ENCODE measurements at places on chromosomes 4 and X. TPM values are rescaled to one million over a fixed set of nuclear protein-coding genes. Genes with fewer than 3 reads are reported as not detected.
A peak's percentile ranks its signal among the peaks of the same experiment; 100 is the strongest.

Gene STPG2
- polyA plus RNA-seq: not detected

GRCh38 chr4:4603067-4603466 lies 61.2 kb upstream of the STX18 start:
- DNase-seq: no peak

Gene NSDHL
- polyA plus RNA-seq: 26.0 TPM

DNA sequence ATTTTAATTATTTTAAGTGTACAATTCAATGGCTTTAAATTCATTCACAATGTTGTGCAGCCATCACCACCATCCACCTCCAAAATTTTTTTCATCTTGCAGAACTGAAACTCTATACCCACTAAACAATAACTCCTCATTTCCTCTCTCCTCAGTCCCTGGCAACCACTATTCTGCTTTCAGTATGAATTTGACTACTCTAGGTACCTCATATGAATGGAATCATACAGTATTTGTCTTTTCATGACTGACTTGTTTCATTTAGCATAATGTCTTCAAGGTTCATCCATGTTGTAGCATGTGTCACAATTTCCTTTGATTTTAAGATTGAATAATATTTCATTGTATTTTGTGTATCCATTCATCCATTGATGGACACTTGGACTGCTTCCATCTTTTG lies 46.9 kb downstream of the KIF4A start:
- DNase-seq: no peak

Gene MAGEA6
- not detected for polyA plus RNA-seq

Gene DRP2
- 7.9 TPM for polyA plus RNA-seq

GRCh38 chrX:150446151-150446550 lies 83.0 kb downstream of the MAMLD1 start:
- DNase-seq: no peak

- no peak for DNase-seq
These were observed 300.8 kb downstream of the ADGRL3 start for GRCh38 chr4:61500883-61501282.

GRCh38 chrX:43557792-43558191 lies 98.3 kb upstream of the MAOA start:
- peak; percentile 49 for DNase-seq

DNA sequence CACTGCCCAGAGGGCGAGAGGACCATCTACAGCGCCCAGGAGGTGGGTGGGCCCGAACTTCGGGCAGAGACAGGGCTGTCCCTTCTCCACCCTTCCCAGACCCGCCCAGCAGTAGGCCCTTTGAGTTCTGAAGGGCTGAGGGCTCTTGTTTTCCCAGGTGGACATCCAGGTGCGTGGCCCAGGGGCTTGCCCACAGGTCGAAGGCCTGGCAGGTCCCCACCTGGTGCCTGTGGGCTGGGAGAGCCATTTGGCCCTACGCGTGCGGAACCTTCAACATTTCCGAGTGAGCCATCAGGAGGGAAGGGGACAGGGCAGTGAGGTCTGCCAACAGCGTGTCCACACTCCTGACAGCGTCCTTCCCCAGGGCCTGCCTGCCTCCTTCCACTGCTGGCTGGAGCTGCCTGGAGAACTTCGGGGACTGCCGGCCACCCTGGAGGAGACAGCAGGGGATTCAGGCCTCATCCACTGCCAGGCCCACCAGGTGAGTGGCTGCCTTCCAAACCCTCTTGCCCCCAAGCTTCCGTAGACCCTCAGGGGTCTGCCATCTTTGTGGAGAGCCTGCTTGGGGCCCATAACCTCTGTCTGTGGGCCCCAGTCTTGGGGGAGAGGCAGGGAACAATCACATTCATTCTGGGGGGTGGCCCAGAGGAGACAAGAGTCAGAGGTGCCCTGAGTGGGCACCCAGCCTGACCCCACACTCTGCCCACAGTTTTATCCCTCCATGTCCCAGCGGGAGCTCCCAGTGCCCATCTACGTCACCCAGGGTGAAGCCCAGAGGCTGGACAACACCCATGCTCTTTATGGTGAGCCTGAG lies 6.8 kb downstream of the PLXNB3 start:
- no peak for DNase-seq

Gene CXorf49B
- not detected for polyA plus RNA-seq

Gene ANKRD50
- 6.4 TPM for polyA plus RNA-seq

DNA sequence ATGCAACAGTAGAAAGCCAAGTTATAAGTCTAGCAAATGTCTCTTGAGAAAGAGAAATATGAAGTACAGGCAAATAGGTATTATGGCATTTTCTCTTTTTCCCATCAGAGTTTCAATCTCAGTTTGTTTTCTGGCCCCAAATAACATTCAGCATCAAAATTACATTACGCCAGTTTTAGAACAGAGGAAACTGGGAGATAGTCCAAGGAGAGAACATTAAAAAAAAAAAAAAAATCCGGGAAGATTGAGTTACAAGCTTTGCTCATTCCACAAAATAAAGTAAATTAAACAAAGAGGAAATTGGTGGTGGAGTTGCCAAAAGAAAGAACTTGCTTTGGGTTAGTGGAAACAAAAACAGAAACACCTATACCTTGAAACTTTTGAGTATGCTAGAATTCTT lies 50.4 kb upstream of the IL13RA2 start:
- peak; percentile 35 for DNase-seq

DNA sequence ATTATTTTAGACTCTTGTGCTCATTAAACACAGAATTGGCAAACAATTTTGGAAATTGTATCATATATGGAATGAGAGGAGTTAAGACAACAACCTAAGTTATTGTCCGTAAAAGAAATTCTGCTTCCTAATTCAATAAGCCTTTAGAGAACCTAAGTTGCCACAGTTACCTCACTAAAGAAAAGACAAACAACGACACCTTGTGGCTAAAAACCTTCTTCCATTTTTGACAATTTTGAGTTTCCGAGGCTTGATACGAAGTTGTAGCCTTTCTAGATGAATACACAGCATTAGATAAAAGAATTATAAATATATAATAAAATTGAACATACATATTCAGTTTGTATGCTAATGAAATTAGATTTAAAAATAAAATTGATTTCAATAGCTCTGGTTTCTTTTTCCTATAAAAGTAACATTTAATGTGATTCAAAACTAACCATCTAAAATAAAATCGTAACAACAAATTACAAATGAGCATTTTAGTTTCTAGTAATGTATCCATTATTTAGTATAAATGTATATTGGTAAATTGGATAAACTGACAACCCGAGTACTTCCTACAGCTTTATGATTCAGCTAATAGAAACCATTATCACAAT lies 275.1 kb downstream of the GPM6A start:
- DNase-seq: peak; percentile 62

- DNase-seq: peak; percentile 12
These were observed 53.1 kb upstream of the GIMD1 start for GRCh38 chr4:106421441-106422296.

Gene LRIT3
- not detected for polyA plus RNA-seq

DNA sequence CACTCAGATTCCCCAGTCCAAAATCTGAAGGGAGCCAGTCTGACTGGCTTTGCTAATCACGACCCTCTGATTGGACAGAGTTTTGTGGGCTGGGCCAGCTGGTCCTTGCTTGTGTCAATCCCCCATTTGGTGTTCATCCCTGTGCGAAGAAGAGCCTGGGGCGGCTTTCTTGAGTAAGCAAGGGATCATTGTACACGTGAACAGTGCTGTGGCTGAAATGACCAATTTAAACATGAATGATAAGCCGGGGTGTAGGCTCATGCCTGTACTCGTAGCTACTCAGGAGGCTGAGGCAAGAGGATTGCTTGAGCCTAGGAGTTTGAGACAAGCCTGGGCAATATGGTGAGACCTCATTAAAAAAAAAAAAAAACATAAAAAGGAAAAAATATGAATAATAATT lies 379.1 kb downstream of the RAPGEF2 start:
- DNase-seq: no peak

DNA sequence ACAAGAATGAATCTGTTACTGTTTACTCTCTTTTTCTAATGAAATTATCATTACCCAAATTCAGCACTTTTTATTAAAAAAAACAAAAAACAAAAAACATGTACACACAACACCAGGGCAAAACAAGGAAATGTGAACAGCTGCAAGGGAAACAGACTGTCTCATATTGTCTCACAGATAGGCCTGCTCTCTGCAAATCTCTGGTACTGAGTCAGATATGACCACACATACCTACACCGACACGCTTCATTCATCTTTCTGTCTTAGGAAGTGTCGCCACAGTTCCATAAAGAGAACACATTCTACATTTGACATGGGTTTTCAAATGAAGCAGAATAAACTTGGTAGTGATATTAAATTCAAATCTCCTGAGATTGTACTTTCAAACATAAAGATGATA lies 92.2 kb upstream of the GPR34 start:
- peak; percentile 53 for DNase-seq

DNA sequence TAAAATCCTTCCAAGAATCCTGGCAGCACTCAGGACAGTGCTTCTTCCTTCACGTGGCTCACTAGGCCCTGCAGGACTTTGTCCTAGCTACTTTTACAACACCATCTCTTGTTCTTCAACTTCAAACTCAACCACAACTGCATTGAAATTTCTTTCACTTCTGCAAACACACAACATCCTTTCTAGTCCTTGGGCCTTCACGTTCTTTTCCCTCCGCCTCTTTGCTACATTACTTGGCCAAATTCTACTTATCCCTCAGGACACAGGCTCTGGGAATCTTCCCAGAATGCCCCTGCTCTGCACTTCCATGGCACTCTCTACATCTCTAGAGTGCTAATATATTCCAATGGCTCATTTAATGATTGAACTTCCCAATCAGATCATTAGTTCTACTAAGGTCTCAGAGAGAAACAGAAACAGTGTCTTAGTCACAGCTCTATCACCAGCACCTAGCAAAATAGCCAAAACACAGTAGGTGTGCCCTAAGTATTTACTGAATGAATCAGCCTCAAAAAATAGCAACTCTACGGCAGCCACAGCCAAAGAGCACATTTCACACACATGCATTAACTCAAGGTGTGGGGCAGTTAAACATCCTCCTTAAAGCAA lies 73.3 kb downstream of the MANBA start:
- DNase-seq: peak; percentile 43

Gene MAP3K15
- polyA plus RNA-seq: 0.13 TPM

- DNase-seq: no peak
These were observed 224.0 kb upstream of the BMP3 start for GRCh38 chr4:80806472-80806871.

Gene CXCL10
- polyA plus RNA-seq: 0.14 TPM

DNA sequence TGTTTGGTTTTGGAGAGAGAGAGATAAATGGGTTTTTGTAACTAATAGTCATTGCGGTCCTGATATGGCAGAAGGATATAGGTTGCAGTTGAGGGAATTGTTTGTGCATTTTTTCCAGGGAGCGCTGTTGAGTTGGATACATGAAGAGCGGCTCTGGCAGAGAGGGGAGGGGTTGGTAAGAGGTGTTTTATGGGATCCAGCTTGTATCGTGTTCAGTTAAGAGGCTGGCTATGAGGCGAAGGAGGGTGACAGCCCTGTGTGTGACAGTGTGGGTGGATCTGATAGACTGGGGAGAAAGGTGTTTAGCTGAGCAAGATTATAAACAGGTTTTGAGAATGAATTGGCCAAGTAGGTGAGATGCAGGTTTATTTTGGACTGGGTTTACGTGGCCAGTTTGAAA lies 1.5 kb downstream of the SPANXN4 start:
- DNase-seq: no peak

DNA sequence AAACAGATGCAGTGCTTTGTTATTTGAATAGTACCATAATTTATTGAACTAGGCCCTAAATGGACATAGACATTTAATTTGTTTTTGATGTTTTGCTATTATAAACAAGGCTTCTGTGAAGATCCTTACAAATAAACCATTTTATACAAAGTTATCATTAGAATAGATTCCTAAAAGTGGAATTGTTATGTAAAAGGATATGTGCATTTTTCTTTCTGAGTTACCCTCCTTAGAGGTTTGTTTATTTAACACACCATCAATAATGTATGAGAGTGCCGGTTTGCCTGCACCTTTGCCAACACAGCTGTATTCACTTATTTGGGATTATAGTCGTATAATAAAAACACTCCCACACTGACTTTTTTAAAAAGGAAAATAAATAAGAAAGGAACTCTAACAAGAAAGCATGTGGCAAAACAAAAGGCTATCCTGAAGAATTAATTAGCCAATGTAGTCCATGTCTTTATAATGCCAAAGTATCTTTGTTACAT lies 84.8 kb downstream of the PAK3 start:
- DNase-seq: no peak

GRCh38 chr4:2796849-2797544 lies 4.1 kb downstream of the SH3BP2 start:
- DNase-seq: no peak

- DNase-seq: no peak
These were observed 76.0 kb upstream of the MAGEB16 start for GRCh38 chrX:35722128-35722527.

Gene CDX4
- not detected for polyA plus RNA-seq

Gene PCDH11X
- 0.02 TPM for polyA plus RNA-seq

Gene SRPX
- polyA plus RNA-seq: 81.5 TPM

- DNase-seq: peak; percentile 66
These were observed 298.5 kb downstream of the KCTD8 start for GRCh38 chr4:44150091-44150576.

Gene PDGFC
- 15.6 TPM for polyA plus RNA-seq

- DNase-seq: no peak
These were observed 29.8 kb downstream of the DYNLT3 start for GRCh38 chrX:37817579-37817978.

GRCh38 chr4:45346816-45347435 lies 620.6 kb upstream of the GNPDA2 start:
- no peak for DNase-seq

GRCh38 chr4:9765091-9765490 lies 16.3 kb upstream of the DRD5 start:
- peak; percentile 4 for DNase-seq

GRCh38 chr4:22695029-22695428 lies 2.3 kb downstream of the GBA3 start:
- DNase-seq: no peak

GRCh38 chrX:149504915-149505651 lies at the start of gene IDS:
TSS of gene IDS (minus strand) at chrX:149505306. CDS start at chrX:149505137, 169 bp downstream.
- DNase-seq: peak; percentile 83

Gene HSFX1
- polyA plus RNA-seq: 0.36 TPM

Gene LGI2
- not detected for polyA plus RNA-seq

DNA sequence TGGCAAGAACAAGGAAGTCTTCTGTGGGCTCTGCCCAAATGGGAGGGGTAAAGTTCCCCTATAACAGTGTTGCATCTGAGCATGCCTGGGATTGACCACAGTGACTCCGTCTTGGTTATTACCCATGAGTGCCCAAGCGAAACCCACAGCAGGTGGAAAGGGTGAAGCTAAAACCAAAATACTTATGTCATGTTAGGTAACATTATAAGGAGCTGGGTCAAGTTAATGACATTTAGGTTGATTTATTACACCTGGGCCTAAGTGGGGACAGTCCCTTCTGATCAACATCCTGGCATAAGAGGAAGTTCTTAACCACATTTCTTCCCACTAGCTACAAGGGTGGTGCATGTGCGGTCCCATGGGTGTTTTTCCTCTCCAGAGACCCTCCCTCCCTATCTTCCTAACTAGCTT lies 1.3 kb upstream of the ZNF732 start:
- no peak for DNase-seq

All from IMR-90 (cell line).